ENCODE measurements at places on chromosomes 5 and 9.

DNA sequence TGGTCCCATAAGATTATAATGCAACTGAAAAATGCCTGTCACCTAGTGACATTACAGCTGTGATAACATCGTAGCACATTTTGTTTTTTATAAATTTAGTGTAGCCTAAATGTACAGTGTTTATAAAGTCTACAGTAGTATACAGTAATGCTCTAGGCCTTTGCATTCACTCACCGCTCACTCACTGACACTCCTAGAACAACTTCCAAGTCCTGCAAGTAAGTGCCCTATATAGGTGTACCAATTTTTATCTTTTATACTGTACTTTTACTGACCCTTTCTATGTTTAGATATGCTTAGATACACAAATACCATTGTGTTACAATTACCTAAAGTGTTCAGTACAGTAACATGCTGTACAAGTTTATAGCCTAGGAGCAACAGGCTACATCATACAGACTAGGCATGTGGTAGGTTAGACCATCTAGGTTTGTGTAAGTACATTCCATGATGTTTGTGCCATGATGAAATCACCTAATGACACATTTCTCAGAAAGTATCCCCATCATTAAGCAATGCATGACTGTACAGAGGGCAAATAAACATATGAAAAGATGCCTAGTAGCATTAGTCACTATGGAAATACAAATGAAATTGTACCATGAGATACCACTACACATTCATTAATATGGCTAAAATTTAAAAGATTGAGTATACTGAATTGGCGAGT is 127.6 kb downstream of the TRPM6 start:
- DNase-seq = no peak

GRCh38 chr5:147751156-147751830 is 31.2 kb downstream of the JAKMIP2 start:
- no peak for DNase-seq

GRCh38 chr5:180166176-180166575 is 42.8 kb downstream of the RASGEF1C start:
- no peak for DNase-seq

DNA sequence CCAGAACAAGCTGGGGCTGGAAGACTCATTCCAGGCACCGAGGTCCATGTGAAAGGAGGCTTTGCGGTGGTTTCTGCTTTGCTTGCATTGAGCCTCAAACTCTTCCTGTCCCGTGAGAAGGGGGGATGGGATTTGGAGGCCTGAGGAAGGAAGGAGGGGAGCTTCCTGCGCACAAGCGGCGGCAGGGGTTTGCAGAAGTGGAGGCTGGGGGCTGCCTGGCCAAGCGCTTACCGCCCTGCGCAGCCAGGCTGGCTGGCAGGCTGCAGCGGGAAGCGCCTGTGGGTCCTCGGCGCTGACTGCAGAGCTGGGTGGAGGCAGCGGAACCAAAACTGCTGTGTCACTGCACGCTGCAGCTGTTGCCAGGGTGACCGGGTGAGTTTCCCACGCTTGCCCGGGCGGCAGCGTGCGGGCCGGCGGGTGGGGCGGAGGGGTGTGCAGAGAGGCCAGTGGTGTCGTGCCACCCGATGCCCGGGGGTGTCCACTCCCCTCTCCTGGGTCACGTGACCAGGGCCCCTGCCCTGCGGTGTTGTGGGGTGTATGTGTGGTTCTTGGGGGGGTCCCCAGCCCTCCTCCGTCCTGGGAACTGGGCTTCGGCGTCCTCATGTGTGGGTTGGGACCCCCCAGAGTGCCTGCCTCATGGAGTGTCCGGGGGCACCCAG is 81.0 kb downstream of the RXRA start:
- DNase-seq = peak; percentile 72

DNA sequence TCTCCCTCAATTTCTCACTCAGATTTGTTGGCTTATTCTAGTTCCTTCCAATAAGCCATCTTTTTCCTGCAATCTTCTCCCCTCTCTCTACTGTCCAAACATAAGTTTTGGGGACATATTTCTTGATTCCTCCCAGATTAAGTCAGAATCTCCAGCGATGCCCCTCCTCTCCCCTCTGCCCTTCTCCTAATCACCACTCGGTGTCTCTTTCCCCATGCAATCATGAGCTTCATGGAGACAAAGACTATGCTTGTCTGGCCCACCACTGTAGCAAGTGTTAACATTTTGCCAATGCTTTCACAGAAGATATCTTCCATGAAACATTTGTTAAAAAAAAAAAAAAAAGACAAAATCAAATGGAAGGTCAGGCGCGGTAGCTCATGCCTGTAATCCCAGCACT is 42.4 kb downstream of the PDE6A start:
- no peak for DNase-seq

- no peak for DNase-seq
These were observed 55.1 kb upstream of the NRARP start for GRCh38 chr9:137357166-137357565.

GRCh38 chr5:148290271-148291195 is 21.7 kb upstream of the SPINK7 start:
- no peak for DNase-seq

DNA sequence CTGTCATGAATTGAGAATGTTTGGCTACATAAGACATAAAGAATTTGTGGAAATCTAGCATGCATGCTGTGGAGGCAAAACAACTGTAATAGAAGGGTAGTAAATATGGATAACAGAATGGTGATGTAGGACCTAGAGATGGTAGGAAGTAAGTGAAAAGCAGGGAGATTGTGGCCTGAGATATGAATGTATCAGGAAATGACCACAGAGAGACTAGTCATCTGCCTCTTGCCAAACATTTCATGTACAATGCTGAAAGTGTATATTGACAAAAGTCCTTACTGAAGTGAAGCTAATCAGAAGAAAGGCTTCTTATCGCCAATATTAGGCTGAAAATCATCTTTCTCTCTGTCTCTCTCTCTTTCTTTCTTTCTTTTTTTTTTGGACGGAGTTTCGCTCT is 873.1 kb upstream of the CTNND2 start:
- DNase-seq = no peak

DNA sequence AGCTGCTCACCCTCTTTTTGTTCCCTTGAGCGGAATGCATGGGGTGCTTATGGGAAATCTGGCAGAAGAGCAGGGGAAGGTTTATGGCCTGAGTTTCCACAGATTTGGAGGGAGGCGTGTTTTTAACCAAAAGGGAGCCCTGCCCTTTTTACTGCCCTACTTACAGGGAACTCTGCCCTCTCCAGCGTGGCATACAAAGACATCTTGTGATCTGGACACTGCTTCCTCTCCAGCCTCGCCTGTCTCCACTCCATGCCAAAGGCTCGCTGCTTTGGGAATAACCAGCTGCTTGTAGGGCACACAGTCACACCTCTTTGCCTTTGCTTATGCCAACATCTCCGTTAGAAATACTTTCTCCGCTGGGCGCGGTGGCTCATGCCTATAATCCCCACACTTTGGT is 314.2 kb downstream of the ARHGAP26 start:
- no peak for DNase-seq

DNA sequence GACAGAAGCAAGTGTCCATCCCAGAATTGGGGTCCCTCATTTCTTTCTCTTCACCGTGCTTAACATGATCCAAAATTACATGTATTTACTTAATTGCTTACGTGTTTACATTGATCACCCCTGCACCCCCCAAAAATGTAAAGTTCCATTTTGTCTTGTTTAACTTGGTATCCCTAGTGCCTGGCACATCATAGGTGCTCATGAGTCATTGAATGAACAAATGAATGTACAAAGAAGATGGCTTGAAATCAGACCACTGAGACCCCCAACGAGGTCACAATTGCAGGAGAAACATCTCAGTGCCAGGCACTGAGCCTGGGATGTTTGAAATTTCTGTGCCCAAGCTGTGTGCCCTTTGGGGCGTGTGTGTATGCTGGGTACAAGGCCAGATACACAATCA is 45.2 kb upstream of the NDFIP1 start:
- no peak for DNase-seq

- DNase-seq = no peak
These were observed 82.0 kb downstream of the PRRT1B start for GRCh38 chr9:131627326-131627647.

DNA sequence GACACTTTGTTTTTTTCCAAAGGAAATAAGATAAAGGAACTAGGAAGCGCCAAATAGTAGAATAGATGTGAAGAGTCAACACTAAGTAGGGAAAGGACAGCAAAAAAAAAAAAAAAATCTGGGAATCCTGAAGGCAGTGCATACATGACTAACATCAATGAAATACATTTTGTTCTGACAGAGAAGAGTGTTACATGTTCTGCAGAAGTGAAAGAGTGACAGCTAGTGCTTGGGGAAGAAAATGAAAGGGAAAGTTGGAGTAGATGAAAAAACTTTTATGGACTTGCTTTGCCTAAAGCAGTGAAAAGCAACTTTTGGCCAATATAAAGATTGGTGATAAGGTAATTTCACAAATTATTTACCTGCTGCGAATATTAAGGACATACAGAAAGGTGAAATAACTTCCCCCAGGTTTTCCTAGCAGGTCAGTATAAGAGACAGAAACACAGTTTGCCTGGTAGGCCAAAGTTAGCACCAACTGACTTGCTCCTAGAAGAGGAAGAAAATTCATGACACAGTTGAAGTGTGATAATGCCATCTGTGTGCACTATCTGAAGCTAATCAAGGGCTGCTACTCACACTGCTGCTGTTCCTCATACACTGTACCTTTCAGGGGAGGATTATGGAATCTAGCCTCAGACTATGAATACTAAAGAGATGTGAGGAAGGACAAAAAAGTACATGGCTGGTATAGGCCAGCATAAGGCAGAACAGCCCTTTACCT is 38.6 kb downstream of the RANBP6 start:
- no peak for DNase-seq

DNA sequence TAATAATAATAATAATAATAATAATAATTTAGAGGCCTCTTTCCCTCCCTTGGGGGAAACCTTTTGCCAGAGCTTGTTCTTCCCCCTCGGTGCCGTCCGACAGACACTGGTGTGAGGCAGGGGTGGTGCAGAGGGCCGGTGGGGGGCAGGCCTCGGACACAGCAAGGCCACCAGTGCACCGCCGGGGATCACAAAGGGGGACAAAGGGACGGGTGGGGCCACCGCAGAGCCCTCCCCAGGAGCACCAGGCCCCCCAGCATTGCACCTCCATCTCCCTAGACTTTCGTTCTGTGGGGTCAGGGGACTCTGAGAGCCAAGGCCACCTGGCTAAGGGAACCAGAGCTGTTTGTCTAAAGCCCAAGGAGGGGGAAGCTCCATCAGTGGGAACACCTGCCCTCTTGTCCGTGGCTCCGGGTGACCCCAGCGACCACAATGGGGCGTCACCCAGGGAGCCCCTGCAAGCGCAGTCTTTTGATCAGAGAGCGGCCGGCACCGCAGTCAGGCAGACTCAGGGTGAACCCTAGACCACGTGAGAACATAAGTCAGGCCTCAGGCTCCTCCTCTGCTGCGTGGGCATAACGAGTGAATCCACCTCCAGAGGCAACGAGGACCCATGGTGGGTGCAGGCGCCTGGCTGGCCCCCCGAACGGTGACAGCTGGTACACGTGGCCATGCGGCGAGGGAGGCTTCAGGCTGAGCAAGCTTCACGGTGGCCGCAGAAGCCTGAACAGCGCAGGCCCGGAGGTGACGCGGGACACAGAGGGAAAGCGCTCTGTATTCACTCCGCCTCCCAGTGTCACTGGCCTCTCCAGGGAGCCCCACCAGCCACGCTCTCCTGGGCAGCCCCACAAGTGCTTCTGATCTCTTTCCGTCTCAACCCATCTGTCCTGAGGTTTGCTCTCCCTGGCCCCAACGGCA is 12.0 kb upstream of the QSOX2 start:
- DNase-seq = no peak

DNA sequence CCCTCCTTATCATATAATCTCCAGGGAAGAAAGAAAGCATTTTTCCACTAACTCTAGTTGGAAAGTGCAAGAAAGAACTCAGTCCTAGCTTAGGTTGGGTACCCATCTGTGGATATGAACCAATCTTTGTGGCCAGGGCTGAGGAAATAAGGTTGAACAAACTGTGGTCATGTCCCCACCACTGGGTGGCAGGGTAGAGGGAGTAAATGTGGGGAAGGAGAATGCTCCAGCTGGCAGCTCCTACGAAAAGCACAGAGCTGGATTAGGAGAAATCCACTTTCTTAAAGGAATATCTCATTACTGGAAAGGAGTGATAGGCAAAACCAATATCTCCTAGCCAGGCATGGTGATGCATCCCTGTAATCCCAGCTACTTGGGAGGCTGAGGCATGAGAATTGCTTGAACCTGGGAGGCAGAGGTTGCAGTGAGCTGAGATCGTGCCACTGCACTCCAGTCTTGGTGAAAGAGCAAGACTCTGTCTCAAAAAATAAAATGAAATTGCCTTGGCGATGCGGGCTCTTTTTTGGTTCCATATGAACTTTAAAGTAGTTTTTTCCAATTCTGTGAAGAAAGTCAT is 175.1 kb downstream of the CCDC192 start:
- DNase-seq = no peak

- DNase-seq = peak; percentile 55
These were observed 11.3 kb upstream of the DIPK1B start for GRCh38 chr9:136700959-136701667.

DNA sequence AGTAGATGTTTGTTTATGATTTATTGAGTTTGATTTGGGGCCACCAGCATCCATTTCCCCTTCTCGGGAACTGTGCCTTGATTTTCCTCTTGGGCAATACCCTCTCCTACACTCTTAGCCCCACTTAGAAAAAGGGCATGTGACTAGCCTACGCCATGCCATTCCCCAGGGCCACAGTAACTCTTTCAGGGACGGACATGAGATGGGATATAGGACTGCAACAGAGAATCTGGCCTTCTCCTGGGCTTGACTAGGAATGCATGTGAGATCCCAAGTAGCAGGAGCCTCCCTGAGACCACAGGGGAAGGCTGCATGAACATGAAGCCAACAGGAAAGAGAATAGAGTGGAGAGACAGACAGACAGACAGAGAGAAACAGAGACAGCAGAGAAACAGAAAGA is 30.7 kb upstream of the SPARC start:
- no peak for DNase-seq

GRCh38 chr9:91214086-91214485 is 147.6 kb downstream of the AUH start:
- no peak for DNase-seq

DNA sequence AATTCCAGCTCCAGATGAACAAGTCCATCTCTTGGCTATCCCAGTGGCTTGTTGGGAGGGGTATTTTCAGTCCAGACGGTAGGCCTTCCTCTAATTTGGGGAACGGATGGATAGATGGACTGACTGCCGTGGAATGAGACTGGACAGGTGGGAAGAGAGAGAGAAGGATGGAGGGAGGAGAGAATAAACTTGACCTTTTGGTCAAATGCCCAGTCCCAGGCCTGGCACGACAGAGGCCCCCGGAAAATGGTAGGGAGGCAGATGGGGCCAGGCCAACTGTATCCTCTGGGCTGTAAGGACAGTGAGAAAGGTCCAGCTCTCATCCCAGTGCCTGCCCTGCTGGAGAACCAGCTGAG is 1.1 kb downstream of the BHMT start:
- DNase-seq = no peak

DNA sequence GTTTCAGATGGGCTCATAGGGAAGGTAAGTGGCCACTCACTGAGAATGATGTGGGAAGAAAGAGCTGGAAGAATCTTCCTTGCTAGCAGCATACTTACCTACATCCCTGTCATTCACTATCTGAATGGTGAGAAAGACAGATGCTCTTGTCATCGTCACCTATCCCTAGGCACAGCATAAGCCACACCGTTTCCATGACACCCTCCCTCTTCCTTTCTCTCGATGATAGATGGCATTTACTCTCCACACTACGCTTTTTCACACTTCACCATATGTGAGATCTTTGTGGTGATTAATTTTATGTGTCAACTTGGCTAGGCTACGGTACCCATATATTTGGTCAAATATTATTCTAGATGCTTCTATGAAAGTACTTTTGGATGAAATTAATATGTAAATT is 44.4 kb upstream of the FER start:
- DNase-seq = no peak

GRCh38 chr9:119004618-119004990 is 364.6 kb downstream of the BRINP1 start:
- DNase-seq = no peak

- DNase-seq = no peak
These were observed 607 bp upstream of the HNRNPAB start for GRCh38 chr5:178203670-178204181.

Data from stimulated activated CD4-positive, alpha-beta T cell treated with anti-CD3 and anti-CD28 coated beads, Interleukin-12 subunit alpha, Interleukin-12 subunit beta, amount 100 ng/mL, for 4 hours (primary cell).